IMR-90 (cell line): ENCODE measurements at places on chromosomes 12 and 14. TPM values are rescaled to one million over a fixed set of nuclear protein-coding genes. Genes with fewer than 3 reads are reported as not detected.

The PLEKHD1 gene
- under 0.01 TPM in 1 of 2 replicates, not detected in the other for total RNA-seq

The KRT5 gene
- not detected in 2 replicates for total RNA-seq

- H3K4me1 ChIP-seq: peaks cover 17% of the 10 kb centered on the region
- no peaks in the 10 kb centered on the region for H3K27me3 ChIP-seq
- no peaks in the 10 kb centered on the region for H3K36me3 ChIP-seq
- H3K4me3 ChIP-seq: no peak overlapping the region
- peak; percentile 30 for DNase-seq
- H3K27ac ChIP-seq: peak overlapping the region; percentile 75
Measured at GRCh38 chr12:2641207-2641606, 153.6 kb upstream of the FKBP4 start.

DNA sequence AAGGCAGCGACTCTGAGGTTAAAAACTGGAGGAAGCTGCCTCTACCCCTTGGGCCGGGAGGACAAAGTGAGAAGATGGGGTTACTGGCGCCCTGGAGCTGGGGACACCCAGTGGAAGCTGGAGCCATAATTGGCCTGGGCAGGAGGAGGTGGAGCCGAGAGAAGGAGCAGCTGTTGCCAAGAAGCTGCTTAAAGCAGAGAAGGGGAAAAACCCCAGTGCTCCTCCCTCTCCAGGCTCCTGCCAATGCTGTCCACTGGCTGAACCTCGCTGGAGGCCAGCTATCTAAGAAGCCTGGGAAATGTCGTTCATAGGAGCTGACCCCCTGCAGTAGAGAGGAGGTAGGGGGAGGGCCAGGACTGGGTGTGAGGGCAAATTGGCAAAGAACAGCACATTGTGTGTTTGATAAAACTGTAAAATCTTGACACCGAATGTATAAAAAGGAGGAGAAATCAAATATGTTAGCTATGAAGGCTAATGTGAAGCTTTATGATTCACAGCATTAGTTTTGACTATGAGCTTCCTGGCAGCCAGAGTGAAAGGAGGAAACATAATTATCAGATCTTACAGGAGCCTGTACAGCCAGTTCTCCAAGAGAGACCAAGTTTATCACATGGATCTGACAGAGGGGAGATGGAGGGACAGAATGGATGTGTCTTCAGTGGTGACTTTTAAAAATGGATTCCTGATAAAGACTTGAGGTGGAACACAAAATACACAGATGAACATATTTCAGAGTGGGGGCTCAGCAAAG is 9.5 kb downstream of the HHIPL1 start:
- H3K27me3 ChIP-seq: peaks cover 20% of the 10 kb centered on the region
- H3K4me3 ChIP-seq: no peak overlapping the region
- H3K27ac ChIP-seq: no peak overlapping the region
- no peaks in the 10 kb centered on the region for H3K36me3 ChIP-seq
- H3K4me1 ChIP-seq: peaks cover 3% of the 10 kb centered on the region; the same call in 1 of the 2 replicates

- H3K36me3 ChIP-seq: no peaks in the 10 kb centered on the region
- no peak overlapping the region for H3K4me3 ChIP-seq
- H3K27ac ChIP-seq: no peak overlapping the region
- no peak for DNase-seq
Measured at GRCh38 chr14:26128931-26129671, 468.7 kb downstream of the NOVA1 start.

DNA sequence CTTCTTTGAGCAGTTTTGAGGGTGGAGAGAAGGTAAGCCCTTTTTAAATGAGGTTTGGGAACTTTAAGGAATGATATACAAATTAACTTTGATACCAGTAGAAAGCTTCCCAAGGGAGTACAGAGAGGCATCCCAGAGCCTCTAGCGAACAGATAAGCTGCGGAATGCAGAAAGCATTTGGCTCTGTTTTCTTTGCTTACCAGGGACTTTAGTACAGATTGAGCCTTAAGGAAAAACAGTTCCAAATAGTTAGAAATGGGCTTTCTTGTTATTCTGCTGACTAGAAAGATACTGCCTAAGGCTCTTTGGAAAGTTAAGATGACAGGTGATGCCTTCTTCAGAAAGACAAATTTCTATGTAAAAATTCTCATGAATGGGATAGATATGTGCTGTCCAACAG is 261.7 kb upstream of the FOXN3 start:
- no peak for DNase-seq
- no peaks in the 10 kb centered on the region for H3K36me3 ChIP-seq
- H3K4me3 ChIP-seq: no peak overlapping the region
- H3K27me3 ChIP-seq: no peaks in the 10 kb centered on the region
- no peak overlapping the region for H3K27ac ChIP-seq

- no peaks in the 10 kb centered on the region for H3K27me3 ChIP-seq
- no peaks in the 10 kb centered on the region for H3K36me3 ChIP-seq
- no peak overlapping the region for H3K27ac ChIP-seq
- no peak for DNase-seq
Measured at GRCh38 chr12:116157845-116158267, 119.6 kb downstream of the MED13L start.

- H3K4me3 ChIP-seq: no peak overlapping the region
- no peak overlapping the region for H3K27ac ChIP-seq
Measured at GRCh38 chr12:132314516-132315233, 14.7 kb downstream of the GALNT9 start.

GRCh38 chr12:38707648-38708047 is 197.7 kb downstream of the CPNE8 start:
- no peak for DNase-seq
- no peaks in the 10 kb centered on the region for H3K27me3 ChIP-seq
- no peaks in the 10 kb centered on the region for H3K36me3 ChIP-seq
- no peak overlapping the region for H3K27ac ChIP-seq
- H3K4me3 ChIP-seq: no peak overlapping the region

DNA sequence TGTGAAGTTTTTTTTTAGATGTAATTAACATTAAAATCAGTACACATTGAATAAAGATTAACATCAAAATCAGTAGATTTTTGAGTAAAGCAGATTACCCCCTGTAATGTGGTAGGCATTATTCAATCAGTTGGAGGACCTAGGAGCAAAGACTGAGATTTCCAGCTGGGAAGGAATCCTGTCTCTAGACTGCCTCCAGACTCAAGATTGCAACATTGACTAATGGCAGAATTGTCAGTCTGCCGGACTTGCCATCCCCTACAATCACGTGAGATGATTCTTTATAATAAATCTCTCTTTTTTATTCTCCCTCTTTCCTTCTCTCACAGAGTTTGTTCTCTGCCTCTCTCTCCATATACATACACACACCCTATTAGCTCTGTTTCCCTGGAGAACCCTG is 51.4 kb upstream of the SLC6A15 start:
- no peaks in the 10 kb centered on the region for H3K36me3 ChIP-seq
- no peak overlapping the region for H3K27ac ChIP-seq
- no peak overlapping the region for H3K4me3 ChIP-seq
- no peak for DNase-seq
- peaks cover 3% of the 10 kb centered on the region; the same call in 1 of the 2 replicates for H3K27me3 ChIP-seq

DNA sequence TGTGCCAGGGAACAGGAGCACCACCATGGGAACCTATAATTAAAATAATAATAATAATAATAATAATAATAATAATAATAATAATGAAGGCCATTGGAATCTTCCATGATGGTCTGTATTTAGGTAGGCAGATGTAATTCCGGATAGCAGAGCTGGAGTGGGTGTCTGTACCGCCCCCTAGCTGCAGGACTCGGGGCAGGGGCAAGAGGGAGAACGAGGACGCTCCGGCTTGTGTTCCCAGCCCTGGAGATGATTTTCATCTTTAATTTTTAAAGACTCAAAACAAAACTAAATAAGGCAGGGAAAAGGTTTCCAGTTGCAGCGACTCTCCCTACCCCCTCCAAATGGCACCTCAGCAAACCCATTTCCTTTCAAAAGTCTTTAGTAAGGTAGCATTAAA is 501.1 kb downstream of the VRK1 start:
- H3K4me1 ChIP-seq: no peaks in the 10 kb centered on the region
- no peak for DNase-seq
- H3K36me3 ChIP-seq: no peaks in the 10 kb centered on the region
- H3K4me3 ChIP-seq: no peak overlapping the region
- no peak overlapping the region for H3K27ac ChIP-seq
- no peaks in the 10 kb centered on the region for H3K27me3 ChIP-seq
